ENCODE measurements at places on chromosomes 2 and 18.

DNA sequence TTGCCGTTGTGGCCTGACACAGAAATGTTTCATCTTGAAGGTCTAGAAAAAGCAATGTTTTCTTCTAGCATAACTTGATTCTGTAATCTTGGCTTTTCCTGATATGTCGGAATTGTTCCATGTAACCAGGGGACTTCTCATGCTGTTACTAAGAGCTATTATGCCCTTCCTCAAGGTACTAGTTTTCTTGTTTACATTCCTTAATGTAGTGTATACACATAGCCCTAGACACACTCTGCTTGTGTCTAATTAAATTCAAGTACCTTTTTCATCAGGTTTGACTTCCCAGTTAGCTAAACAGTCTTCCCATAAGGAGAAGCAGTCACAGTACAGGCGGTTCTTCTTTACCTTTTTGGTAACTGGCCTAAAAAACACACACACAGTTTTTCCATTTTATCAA, 122.8 kb upstream of the MSH6 start:
- DNase-seq: no peak

GRCh38 chr2:220858101-220858500, 714.0 kb downstream of the EPHA4 start:
- no peak for DNase-seq

- DNase-seq: no peak
Observed at GRCh38 chr2:20942646-20943125, 101.2 kb downstream of the APOB start.

DNA sequence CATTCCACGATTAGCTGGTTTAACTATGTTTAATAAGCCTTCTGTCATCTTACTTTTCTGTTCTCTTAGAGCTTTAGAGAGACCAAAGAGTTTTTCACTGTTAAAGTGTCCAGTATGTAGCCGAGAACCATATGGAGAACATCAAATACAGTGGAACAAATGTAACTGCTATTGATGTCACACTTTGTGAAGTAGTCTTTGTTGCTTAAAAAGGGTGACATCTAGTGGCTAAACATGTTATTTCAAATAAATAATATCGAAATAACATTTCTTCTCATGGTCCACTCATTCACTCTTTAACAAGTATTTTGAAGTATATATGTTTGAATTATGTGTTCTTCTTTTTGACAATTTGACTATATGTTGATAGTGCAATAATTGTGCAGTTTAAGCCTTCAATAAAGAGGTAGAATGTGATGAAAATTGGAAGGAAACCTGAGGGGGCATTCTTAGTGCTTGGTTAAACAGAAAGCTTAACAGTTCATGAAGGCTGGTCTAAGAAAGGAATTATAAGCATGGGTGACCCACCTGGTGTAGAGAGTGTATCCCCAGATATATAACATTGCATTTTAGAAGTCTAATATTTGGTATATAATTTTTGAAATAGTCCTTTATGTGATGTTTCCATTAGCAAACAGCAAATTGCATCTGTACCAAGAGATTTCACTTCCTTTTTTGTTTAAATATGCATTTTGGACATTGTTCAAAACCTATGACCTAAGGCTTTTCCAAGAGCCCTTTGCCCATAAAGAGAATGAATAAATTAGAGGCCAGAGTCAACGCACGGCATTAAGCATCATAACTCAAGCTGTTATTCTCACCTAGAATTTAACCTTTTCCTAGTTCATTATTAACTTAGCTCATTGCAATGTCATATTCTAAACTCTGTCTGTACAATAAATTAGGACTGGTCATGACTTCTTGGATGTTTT, 112.1 kb downstream of the KYNU start:
- DNase-seq: no peak

DNA sequence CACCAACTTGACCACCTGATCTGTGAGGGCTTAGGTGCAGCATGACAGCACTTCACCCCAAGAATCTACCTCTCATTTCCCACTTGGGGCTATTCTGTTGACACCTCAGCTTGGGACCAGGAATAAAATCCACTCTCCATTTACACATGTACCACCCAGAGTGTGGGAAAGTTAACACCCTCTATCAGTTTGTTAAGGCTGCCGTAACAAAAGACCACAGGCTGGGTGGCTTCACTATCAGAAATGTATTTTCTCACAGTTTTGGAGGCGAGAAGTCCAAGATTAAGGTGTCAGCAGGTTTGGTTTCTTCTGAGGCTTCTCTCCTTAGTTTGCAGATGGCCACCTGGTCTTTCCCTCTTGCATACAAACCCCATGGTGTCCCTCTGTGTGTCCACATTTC, 277.7 kb upstream of the ERBB4 start:
- no peak for DNase-seq

DNA sequence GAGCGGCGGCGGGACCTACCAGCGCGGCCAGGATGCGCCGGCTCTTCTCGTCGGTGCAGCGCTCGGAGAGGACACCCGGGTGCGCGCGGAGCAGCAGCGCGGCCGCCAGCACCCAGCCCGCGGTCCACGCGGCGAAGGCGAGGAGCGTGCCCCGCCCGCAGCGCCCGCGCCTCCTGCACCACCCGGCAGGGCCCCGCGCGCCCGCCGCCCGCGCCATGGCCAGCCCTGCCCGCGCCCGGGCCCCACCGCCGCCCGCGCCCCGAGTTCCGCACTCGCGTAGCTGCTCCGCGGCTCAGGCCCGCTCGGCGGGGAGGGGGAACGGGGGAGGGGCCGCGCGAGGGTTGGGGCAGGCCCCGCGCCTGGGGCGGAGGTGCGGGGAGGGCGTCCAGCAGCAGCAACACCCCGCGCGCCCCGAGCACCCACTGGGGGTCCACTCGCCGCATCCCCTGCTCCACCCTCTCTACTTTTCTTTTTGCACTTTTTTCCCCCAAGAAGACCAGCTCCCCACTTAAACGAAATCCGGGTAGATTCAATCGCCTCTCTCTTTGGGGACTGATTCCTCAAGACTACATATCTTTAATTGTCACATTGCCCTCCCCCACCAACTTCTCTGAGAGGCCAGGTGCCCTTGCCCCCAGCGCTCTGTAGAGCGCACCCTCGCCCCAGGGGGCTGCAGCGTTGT, at the start of gene DIPK1C:
DIPK1C (minus strand) TSS at position 266 of the 682 bp plus-strand sequence; CDS start at position 217, 49 bp downstream.
- no peak for DNase-seq

GRCh38 chr2:178304333-178304732, 110.0 kb downstream of the OSBPL6 start:
- DNase-seq: no peak

GRCh38 chr2:75788902-75789301, 78.2 kb upstream of the GCFC2 start:
- no peak for DNase-seq

DNA sequence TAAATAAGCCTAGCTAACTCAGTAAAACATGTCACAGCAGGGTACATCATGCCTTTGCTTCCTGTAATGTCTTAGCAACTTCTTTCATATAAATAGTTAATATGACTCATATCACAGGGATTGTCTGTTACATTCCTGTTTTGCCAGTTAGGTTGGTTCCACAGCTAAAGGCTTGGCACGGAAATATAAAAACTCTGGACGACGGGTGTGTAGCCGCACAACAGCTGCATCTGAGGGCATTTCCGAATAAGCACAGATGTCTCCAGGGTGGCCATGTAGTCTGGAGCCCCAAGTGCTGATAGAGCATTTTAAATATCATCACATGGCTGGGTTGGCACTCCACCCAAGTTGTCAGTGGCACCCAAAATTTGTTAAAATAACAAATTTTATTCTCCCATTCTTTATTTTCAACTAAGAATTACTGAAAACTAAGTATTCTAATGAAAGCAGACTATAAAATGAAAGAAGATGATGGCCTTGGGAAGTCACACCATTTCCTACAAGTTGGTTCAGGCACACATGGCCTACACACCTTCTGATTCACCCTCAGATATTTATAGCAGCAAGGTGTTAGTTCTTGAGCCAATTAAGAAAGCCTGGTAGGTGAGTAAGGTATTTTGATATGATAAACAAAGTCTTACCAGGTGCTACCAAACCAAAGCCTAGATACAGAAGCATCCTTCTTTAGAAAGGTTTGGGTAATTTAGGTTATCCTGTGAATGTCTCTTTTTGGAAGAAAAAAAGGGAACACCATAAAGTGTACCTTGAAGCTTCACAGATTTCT, 61.8 kb upstream of the STK17B start:
- no peak for DNase-seq

All from activated CD4-positive, CD25-positive, alpha-beta regulatory T cell (primary cell).